ENCODE measurements at places on chromosomes 12 and 14.

GRCh38 chr14:70788898-70789297 lies 20.4 kb downstream of the MAP3K9 start:
- no peak for ATAC-seq

DNA sequence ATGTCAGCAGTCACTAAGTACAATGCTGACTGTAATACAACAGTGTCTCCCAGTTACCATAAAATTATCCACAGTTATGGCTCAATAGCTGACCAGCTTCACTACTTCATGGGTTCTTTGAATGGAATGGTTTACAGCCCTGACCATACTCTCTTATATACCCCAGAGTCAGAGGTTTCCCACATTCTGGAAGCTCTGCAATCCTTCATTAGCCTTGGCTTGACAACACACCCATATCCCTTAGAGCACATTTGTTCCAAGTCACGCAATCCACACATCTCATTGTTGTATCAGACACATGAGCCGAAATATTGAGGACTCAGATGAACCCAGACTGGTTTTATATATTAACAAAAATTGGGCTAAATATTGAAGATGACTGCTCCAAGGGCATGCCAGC lies 209.4 kb upstream of the PLXNC1 start:
- no peak for ATAC-seq

GRCh38 chr12:93127582-93128331 lies 198.7 kb upstream of the EEA1 start:
- ATAC-seq: no peak

GRCh38 chr14:65002586-65003210 lies 16.0 kb downstream of the FNTB start:
- no peak for ATAC-seq

DNA sequence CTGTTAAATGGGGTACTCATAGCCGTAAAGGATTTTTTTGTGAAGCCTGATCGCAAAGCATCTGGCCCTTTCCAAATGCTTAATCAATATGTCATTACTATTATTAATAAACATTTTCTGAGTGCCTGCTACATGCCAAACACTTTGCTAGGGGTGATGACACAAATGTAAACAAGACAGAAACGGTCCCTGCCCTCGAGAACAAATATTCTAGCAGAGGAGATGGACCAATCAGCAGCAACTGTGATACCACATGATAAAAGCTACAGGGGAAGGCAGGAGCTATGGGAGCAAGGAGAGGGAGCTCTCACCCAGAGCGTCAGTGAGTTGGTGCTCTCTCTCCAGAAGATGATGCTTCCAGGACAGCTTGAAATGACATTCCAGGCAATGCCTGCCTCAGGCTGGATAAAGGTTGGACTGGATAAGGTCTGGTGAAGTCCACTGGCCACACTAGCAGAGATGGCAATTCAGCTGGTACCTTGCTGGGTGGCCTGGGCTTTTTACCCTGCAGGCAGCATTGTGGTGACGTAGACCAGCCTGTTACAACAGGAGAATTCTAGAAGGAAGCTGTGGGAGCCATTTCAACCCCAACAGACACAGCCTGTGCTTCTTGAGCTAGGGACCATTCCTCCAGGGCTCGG lies 41.1 kb downstream of the ERH start:
- no peak for ATAC-seq

- no peak for ATAC-seq
Observed at GRCh38 chr12:48744251-48745008, 27.9 kb upstream of the CCNT1 start.

DNA sequence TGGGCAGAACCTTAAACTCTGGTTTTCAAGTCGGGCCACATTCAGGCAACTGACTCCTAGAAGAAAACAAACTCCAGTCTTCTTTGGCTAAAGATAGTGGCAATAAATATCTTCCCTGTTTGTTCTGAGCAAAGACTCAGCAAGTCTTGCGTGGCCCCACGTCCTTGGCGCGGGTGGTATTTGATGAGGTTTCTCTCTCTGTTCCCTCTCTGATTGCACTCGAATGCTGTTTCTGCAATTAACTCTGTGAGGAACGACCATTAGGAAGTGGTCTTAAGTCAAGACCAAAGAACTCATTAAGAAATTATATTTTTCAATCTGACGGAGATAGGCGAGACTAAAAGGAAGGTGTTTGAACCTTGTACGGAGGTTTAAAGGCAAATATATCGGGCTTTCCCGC lies 177.6 kb downstream of the TMEM132C start:
- no peak for ATAC-seq

GRCh38 chr12:114967151-114967550 lies 283.2 kb upstream of the TBX3 start:
- no peak for ATAC-seq

DNA sequence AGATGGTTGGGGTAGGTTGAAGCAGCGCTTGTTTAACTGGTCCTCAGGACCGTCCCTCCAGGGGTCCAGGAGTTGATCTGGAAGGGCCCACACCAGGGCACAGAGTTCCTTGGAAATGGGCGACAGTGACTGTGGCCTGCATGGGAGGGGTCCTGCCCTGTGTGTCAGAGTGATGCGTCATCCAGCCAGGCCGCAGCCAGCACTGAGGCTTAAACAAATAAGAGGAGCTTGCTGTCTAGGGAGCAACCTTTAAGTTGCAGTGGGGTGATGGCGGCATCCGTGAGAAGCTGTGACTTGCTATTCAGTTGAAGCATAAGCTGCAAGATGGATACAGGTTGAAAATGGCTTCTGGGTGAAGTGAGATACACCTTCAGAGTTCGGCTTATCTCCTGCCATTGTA lies 20.2 kb downstream of the DCAF4 start:
- ATAC-seq: no peak

- no peak for ATAC-seq
Observed at GRCh38 chr14:62301080-62301479, 538.9 kb downstream of the SNAPC1 start.

- no peak for ATAC-seq
Observed at GRCh38 chr12:125148316-125148715, 83.1 kb downstream of the AACS start.

DNA sequence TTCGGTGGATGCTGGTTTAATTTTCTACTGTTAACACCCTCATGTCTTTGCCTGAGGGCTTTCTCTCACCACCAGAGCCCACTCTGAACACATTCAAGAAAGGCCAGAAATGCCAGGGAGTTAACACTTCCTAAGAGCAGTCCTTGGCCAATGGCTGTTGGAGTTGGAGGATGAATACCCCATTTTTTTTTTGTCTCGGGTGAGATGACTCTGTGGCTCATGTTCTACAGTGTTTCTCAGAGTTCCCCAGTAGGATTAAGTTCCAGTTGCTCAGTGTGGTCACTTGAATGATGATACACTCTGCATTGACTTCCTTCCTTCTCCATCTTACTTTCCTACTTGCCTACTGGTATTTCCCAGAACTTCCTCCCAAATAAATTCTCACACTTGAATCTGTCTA lies 65.8 kb downstream of the FOS start:
- ATAC-seq: no peak

GRCh38 chr14:60815371-60815770 lies 80.8 kb downstream of the MNAT1 start:
- ATAC-seq: no peak

DNA sequence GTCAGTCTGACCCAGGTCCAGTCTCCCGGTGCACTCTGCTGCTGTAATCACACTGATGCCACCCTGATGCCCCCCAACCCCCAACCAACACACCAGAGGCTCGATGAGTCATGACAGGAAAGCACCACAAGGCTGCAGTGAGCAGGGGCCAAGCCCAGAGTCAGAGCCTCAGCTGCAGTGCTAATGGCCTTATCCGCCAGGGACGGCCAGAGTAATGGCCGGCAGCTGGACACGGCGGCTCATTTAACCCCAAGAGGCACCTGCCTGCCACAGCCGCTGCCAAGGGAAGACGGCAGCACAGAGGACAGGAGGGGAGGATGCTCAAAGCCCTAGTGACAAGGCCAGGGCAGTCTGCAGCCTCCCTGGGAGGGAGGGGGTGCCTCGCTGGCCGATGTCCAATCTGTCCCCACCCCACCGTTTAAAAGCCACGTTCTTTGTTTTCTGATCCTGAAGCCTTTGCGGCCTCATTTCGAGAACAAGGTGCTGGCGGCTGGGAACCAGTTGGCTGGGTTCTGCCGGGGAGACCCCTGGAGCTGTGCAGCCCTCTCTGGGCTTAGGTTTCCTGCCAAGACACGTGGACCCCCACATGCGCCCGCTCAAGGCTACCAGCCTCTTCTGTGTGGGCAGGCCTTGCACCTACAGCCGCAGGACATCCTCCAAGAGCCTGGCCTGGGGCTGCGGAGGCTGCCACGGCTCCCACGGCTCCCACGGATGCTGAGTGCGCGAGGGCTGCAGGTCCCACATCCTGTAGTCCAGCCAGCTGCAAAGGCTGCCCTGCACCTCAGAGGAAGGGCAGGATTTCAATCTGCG lies 13.1 kb downstream of the CCDC85C start:
- no peak for ATAC-seq

- ATAC-seq: no peak
Observed at GRCh38 chr12:106030210-106031071, 108.3 kb downstream of the NUAK1 start.

DNA sequence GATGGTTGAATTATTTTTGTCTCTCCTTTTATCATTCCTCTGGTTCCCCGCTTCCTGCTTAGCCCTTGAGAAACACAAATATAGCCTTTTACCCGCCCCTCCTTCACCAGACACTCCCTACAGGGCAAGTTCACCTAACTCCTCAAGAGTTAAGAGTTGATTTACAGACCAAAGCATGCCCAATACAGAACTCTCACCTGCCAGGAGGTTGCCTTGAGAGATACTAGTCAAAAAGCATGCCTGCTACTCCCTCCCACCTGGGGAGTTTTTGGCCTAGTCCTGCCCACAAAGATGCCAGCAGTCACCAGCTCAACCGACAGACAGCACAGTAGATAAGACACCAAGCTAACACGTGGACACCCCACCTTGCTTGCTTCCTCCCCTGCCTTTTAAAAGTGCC lies 11.2 kb downstream of the LGMN start:
- ATAC-seq: peak; percentile 48

DNA sequence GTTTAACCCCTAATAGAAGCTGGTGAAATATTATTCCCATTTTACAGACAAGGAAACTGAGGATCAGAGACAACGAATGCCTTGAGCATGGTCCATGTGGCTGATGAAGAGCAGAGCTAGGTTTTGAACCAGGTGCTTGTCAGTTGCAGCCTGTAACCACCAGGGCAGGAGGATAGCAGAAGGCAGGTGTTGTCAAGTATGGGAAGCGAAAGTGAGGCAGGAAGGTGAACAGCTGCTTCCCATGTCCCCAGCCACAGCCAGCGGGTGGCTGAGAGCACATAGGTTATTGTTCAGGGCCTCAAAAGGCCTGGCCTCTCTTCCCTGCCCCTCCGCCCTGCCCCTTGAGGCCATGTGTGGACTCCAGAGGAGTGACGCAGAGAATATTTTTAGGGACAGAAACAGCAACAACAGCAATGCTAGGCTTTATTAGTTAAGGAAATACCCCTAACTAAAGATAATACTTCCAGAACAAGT lies 39.6 kb downstream of the IQSEC3 start:
- no peak for ATAC-seq

DNA sequence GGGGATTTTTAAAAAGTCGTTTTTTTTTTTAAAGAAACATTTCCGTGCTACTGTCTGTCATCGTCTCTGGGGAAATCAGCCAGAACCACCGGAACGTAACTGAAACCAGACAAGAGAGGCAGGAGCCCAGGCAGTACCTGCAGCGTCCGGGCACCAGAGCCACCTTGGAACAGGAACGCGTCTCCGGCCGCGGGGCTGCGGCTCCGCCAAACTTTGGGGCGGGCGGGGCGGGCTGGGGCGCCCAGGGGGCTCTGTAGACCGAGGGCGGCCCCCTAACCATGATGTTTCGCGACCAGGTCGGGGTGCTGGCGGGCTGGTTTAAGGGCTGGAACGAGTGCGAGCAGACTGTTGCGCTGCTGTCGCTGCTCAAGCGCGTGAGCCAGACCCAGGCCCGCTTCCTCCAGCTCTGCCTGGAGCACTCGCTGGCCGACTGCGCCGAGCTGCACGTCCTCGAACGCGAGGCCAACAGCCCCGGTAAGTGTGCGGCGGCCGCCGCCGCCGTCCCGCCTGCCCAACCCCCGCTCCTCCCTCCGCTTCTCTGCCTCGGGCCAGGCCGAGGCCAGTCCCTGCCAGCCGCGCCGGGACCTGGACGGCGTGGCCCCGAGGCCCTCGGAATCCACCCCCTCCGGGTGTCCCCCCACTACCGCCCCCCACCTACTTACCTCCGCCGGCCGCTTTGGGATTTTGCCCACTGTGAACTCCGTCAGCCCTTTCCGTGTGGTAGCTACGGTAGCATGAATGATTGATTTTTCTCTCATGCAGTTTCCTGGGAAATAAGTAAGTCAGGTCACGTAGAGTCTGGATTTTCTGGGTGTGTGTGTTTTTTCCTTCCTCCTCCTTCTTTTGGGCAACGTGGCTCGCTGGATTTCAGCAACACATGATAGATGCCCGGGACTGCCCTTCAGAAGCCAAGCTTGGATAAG lies 972 bp downstream of the SAMD4A start:
- peak; percentile 36 for ATAC-seq

DNA sequence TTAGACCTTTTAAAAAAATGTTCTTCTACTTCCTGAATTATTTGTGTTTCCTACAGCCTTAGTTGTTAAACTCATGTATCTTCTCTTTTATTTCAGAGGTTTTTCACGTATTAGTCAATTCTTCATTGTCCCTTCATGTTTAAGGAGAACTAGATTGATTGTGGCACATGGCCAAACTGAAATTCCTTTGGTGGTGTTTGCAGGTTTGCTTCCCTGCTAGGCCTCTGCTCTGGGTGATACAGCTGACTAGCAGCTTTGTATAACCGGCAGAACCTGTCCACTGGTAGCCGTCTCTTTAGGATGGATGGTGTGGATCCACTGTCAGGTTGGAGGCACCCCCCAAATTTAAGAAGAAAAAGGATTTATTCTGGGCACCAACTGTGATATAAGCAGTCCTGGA lies 262.1 kb downstream of the FBXL14 start:
- ATAC-seq: no peak

GRCh38 chr12:37666069-37666781 lies 650.3 kb upstream of the ALG10B start:
- ATAC-seq: no peak

Data from activated CD4-positive, CD25-positive, alpha-beta regulatory T cell treated with anti-CD3 and anti-CD28 coated beads, Interleukin-2, amount 50 U/mL, for 24 hours (primary cell).